ENCODE measurements at places on chromosomes 4 and X.

DNA sequence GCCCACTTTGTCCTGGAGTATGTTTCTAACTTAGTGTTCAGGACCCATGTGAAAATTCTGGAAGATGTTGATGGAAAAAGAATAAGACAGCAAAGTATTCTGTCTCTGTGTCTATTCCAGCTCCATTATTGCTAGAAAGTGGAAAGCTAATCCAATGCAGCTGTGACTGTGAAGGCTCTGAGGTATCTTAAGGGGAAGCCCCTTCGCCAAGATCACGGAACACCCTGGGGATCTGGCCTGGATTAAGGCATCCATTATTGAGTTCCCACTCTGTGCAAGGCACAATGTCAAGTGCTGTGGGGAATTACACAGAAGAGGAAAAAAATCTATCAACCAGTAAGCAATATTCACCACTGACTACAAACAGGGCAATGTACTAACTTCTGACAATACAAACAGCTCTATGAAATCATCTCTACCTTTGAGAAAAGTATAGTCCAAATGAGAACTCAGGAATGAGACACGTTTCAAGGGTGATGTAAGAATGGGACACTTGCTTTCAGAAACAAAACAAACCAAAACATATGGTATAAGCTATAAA is 222.1 kb downstream of the LDB2 start:
- DNase-seq = no peak

GRCh38 chrX:103249805-103250204 is 5.2 kb downstream of the TCEAL8 start:
- no peak for DNase-seq

- DNase-seq = peak; percentile 14
These were observed 652 bp downstream of the SRPX start for GRCh38 chrX:38220024-38220414.

DNA sequence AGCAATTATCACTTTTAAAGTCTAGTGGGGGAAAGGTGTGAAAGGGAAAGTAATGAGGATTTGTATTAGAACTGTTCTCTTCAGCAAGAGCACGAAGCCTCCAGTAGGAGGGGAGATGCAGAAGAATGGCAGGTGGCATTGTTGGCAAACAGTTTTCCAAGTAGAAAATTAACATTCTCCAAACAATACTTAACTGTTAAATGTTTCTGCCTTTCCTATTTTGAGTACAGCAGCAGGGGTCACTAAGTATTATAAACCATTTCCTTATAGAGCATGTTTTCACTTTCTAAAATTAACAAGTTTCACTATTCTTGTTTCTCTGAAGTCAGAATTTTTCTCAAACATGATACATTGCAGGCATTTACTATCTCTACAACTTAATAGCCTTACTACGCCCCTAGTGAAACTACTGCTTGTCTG is 58.7 kb downstream of the LEF1 start:
- no peak for DNase-seq

DNA sequence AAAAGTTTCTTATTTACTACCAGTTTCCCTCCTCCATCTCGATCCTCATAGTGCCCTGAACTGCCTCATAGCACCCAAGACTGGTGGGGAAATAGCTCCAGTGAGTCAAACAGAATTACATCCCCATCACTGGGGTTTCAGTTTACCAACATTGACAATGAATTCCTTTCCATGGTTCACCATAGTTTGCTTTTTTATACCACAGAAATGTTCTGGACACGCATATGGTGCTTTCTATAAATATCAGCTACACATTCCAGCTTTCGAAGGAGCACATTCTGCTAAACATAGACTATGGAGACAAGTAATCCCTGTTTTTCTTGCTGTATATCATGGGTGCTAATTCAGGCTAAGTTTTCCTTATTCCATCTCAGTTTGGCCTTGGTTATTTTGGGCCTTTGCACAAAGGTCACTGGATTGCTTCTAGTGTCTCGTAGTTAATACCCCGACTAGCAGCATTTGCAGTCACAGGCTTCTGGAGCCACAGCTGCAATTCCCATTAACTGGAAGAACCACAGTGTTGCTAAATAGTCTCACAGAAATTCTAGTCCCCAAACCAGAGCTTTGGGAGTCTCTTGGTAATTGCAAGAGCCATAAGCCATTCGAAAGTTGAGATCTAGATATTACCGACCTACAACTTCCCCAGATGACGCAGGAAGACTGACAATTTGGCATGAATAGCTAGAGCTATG is 53.4 kb upstream of the TRPC3 start:
- DNase-seq = no peak

- DNase-seq = no peak
These were observed 30.8 kb downstream of the BLOC1S4 start for GRCh38 chr4:6746721-6747293.

- DNase-seq = no peak
These were observed 42.2 kb upstream of the SMIM10 start for GRCh38 chrX:134948333-134949241.

DNA sequence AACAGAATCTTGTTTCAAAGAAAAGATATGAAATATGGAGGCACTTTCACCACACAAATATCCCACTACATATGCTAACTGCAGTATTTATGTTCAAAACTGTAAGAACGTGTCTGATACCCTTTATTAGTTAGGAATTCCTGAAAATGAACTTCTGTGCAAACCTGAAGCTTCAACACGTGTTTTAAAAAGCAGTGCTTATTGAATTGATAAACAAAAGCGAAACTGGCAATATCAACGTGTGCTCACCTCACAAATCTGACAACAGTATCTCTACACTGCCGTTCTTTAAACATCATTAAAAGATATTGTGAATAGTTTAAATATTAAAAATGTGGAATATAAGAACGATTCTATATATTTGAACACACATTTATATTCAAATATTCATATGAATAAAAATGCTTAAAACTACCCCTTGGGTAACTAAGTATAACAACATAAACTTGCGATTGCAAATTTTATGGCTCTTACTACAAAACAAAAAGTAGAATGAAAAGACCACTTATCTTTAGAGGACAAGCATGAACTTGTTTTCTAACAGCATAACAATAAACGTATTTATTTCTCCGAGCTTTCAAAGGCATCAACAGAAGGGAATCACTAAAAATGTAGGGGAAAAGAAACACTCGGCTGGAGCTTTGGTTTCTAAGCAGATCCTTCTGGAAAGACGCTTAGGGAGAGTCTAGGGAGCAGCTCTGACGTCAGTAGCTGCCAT is at the start of gene LRP2BP:
Gene LRP2BP, minus strand, starts transcription at position 687 of the 718 bp plus-strand sequence. CDS start 17,738 bp downstream, outside the sequence.
- DNase-seq = no peak

DNA sequence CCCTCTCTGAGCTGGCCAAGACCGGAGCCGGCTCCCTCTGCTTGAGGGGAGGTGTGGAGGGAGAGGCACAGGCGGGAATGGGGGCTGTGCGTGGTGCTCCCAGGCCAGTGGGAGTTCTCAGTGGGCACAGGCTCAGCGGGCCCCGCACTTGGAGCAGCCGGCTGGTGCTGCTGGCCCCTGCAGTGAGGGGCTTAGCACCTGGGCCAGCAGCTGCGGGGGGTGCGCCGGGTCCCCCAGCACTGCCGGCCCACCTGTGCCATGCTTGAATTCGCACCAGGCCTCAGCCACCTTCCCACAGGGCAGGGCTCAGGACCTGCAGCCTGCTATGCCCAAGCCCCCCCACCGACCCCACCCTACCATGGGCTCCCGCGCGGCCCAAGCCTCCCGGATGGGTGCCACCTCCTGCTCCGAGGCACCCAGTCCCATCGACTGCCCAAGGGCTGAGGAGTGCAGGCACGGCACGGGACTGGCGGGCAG is 602.5 kb downstream of the KCTD8 start:
- DNase-seq = no peak

GRCh38 chr4:187193141-187193540 is 469.5 kb upstream of the FAT1 start:
- no peak for DNase-seq

DNA sequence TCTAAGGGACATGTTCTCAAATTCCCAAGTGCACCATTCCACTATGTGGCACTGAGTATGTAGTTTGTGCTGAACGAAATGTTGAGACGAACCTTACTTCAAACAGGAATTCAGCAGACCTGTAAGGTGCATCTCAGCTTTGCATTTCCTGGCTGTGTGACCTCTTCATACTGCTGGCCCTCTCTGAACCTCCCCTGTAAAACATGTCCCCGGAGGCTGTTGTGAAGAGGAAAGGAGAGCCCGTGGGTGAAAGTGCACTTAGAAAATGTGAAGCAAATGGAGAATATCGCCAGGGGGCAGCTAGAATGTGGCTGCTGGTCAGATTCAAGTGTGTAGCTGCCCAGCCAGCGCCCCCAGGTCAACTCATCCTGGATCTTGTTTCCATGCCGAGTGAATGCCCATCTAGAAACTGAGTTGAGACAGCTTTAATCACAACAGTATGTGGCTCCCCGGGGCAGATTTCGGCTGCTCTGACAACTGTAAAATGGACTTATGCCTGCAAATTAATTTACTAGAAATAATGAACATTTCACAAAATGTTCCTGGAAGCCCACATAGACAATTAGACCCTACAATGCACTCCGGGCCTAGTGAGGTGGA is 263.3 kb downstream of the EVC2 start:
- no peak for DNase-seq

DNA sequence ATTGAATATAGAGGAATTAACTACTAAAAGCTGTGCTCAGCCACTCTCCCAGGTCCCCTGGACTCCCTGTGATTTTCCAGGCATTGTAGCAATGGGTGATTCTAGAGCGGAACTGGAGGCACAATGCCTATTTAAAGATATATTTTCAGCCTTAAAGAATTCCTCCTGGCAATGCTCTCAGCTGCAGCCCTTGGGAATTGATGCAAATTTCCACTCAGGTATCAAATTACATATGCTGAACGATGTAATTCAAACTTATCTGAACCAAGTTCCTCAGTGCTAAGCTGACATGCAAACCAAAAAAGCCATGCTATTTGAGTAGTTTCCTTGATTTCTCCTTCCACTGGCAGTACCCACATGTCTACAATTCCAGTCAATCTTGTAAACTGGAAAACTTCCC is 86.3 kb upstream of the GABRA3 start:
- DNase-seq = no peak

- no peak for DNase-seq
These were observed 47.2 kb downstream of the SLC34A2 start for GRCh38 chr4:25702848-25703247.

DNA sequence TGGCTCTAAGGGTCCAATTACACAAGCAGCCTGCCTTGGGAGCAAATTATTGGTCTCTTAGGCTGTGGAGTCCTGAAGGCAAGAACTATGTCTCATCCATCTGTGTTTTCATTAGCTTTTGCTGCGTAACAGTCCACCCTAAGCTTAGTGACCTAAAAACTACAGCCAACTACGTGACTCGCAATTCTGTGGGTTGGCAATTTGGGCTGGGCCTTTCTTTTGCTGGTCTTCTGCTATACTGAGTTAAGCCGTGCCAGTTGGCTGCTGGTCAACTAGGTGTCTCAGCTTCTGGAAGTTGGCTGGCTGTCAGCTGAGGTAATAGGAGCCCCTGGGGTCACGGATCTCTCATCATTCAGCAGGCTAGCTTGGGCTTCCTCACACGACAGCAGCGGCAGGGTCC is 205.6 kb upstream of the S100G start:
- no peak for DNase-seq

- no peak for DNase-seq
These were observed 90.1 kb upstream of the AGA start for GRCh38 chr4:177532358-177532757.

DNA sequence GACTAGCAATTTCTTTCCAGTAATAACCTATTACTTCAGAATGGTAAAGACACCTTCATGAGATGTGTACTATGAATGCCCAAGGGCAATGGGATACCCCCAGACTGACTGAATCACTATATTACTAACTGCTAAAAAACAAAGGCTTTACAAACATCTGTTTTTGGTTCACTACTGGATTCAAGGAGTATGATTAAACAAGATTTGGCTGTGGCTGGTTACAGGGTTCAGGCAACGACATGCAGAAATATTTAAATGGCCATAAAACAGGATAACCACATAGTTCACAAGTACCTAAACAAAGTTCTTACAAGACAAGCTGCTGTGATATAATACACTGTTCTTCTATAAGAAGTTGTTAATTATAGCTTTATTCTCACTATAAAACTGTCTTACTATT is 128.2 kb downstream of the FRYL start:
- DNase-seq = no peak

GRCh38 chrX:142005532-142005931 is 101.8 kb downstream of the MAGEC1 start:
- no peak for DNase-seq

DNA sequence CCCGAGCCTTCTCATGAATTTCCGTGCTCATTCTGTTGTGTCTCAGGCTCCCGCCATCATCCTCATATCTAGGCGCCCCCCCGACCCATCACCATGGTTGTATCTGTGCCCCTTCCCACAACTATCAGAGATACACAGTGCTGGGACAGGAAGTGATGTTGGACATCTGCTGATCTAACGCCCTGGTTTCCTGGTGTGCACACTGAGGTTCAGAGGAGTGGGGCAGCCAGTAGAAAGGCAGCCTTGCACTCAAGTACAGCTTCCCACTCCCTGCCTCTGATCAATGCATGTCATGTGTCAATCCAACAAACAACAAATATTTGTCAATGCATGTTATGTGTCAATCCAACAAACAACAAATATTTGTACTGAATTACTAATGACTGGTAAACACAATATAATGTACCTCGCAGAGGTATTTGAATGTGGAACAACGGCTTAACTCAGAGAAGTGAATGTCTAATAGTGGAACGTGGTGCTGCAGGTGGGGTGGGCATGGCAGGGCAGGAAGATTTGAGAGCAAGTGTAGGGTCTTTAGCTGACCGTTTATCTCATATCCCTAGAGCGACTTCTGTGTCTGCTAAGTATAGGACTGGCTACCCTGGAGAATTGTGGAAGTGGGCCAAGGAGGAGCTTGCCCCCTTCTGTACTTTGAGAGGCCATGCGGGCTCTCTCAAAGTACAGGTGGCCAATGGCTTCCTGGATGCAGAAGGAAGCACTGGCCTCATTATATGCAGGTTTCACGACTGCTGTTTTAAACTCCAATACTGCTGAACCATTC is 10.3 kb upstream of the SEL1L3 start:
- no peak for DNase-seq

GRCh38 chrX:104564921-104565703 is 887 bp upstream of the IL1RAPL2 start:
- DNase-seq = no peak
